AG08396 (cell line): ENCODE measurements at places on chromosomes 11 and 22.

DNA sequence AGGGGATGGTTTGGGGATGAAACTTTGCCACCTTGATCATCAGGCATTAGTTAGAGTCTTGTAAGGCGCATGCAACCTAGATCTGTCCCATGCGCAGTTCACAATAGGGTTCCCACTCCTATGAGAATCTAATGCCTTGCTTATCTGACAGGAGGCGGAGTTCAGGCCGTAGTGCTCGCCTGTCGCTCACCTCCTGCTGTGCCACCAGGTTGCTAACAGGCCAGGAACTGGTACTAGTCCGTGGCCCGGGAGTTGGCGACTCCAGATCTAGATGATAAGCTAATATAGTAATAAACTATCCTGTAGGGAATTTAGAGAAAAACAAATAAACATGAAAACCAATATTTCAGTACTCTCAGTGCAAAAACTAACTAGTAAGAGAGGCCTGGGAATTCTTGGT is 155.4 kb upstream of the ANO5 start:
- no peak for DNase-seq

- no peak for DNase-seq
These were observed 7.5 kb upstream of the SLC2A11 start for GRCh38 chr22:23850136-23850611.

- DNase-seq: peak; percentile 83
These were observed 7.5 kb upstream of the MICAL3 start for GRCh38 chr22:18031695-18032454.

DNA sequence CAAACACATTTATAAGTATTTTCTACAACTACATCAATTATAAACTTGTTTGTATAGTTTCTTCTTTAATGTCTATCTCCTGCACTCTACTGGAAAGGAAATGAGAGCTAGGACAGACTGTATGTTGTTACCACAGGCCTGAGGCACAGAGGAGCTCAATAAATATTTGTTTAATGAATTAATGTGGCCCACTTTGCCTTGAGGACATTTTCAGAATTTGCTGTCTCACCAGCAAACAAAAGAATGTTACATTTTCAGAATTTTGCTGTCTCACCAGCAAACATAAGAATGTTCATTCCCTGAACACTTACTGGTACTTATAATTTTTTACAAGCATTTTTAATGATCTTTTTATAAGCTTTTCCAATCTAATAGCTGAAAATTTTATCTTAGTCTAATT is 41.9 kb upstream of the WNT7B start:
- no peak for DNase-seq

GRCh38 chr11:88631497-88631896 is 294.0 kb upstream of the CTSC start:
- no peak for DNase-seq

- DNase-seq: peak; percentile 95
These were observed 1.2 kb downstream of the ARHGEF17 start for GRCh38 chr11:73308961-73309919.

DNA sequence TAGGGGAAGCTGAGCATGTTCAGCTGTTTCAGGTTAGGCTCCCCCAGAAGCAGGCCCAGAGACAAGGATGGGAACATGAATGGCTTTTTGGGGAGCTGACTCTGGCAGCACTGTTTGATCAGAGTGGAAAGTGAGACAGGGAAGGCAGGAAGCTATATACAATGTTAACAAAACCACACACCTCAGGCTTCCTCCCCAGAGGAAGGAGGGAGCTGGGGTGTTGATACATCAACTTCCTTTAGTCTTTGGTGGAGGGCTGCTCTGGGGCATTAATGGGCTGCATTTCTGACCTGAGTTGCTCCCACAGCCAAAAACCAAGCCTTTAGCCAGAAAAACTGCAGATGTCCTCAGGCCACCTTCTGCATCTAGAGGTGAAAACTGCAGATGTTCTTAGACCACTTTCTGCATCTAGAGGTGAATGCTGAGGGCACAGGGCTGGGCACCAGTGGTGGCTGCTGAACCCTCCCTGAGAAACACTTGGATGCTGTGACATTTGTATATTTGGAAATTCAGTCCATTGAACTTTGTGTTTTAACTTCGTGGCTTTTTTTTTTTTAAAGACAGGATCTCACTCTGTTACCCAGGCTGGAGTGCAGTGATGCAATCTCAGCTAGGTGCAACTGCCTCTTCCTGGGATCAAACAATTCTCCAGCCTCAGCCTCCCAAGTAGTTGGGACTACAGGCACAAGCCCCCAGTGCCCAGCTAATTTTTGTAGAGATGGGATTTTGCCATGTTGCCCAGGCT is 49.9 kb downstream of the KIAA1671 start:
- no peak for DNase-seq

GRCh38 chr22:20107471-20107901 is 8.4 kb upstream of the RANBP1 start:
- no peak for DNase-seq

- peak; percentile 67 for DNase-seq
These were observed 2.9 kb upstream of the SGSM1 start for GRCh38 chr22:24803064-24803542.

- DNase-seq: no peak
These were observed 22.9 kb downstream of the POLD3 start for GRCh38 chr11:74615311-74615710.

DNA sequence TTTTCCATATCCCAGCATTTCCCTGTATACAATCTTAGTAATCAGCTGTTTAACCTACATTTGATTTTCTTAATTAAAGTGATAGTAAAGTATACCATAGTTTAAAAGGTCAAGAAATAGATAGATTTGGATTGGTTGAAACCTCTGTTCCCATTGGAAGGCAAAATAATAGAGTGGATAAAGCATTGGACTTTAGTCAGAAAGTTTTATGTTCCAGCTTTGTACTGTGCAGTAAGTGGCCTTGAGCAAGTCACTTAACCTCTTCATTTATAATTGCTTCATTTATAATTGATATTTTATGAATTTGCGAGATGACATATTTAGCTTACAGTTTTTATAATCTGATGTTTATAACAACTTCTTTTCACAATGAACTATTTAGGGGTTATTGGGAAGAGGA is 3.6 kb downstream of the ZFP91 start:
- DNase-seq: no peak

GRCh38 chr11:88402192-88402715 is 64.7 kb upstream of the CTSC start:
- DNase-seq: peak; percentile 21

- DNase-seq: no peak
These were observed 4.2 kb upstream of the SYT8 start for GRCh38 chr11:1830322-1831223.

DNA sequence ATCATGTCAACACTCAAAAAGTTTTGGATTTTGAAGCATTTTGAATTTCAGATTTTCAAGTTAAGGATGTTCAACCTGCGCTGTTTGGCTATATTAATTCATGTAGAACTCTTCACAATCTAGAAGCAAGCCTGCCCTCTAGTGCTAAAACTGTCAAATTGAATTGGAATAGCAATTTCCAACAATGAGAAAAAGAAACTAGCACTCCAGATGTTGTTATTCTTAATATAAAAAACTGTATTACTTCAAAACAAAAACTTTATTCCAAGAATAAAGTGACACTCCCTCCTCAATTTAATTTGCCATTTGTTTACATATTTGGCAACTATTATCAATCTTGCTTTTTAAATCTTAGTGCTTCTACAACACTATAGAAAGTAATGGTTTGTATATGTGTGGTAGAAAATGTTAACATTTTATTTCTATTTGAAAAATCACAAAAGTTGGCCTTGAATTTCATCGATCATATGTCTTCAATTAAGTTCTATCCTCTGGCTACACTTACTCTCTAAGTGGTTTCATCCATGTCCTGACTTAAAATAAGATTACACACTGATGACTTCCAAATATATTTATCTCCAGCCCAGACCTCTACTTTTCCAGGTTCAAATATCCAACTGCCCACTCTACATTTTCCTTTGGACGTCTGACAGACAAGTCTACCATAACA is 36.6 kb downstream of the DCUN1D5 start:
- DNase-seq: peak; percentile 8

GRCh38 chr11:78429209-78429608 is 11.6 kb upstream of the GAB2 start:
- no peak for DNase-seq

GRCh38 chr11:128905345-128906184 is 14.4 kb downstream of the KCNJ5 start:
- DNase-seq: peak; percentile 66

- DNase-seq: no peak
These were observed 25.3 kb upstream of the PARVB start for GRCh38 chr22:43998679-43999264.

GRCh38 chr11:120912504-120912903 is 111.4 kb upstream of the TBCEL start:
- DNase-seq: peak; percentile 38

DNA sequence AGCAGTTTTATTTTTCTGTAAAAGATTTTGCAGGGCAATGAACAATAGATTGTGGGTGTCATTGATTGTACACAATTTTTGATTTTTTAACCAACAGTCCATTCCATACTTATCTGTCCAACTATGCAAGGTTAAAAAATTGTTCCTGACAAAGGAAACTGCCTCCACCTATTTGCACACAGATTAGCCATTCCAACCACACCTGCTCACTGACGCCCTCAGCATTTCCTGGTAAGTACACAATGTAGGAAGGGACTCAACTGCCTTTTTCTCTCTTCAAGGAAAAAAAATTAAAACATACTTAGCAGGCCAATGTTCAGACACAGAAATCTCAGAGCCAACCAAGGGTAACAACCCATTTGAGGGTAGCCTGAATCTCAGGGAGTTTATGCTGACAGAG is 4.3 kb upstream of the FUT4 start:
- no peak for DNase-seq

DNA sequence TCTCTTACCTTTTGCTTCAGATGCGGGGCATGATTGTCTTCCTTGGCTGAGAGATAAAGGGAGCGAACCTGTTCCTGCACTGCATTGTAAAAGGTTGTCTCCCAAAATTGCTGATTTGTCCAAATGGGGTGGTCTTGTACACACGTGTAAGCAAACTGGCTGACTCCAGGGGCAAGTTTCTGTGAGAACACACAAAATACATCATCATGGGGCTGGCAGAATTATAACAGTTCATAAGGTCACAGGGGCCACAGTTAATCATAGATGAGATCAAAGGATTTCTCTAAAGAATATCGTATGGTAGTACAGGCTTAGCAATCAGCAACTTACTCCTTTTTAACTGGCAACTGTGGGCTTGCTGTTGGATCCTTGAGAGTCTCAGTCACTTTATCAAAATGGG is 194.3 kb downstream of the SWAP70 start:
- no peak for DNase-seq

DNA sequence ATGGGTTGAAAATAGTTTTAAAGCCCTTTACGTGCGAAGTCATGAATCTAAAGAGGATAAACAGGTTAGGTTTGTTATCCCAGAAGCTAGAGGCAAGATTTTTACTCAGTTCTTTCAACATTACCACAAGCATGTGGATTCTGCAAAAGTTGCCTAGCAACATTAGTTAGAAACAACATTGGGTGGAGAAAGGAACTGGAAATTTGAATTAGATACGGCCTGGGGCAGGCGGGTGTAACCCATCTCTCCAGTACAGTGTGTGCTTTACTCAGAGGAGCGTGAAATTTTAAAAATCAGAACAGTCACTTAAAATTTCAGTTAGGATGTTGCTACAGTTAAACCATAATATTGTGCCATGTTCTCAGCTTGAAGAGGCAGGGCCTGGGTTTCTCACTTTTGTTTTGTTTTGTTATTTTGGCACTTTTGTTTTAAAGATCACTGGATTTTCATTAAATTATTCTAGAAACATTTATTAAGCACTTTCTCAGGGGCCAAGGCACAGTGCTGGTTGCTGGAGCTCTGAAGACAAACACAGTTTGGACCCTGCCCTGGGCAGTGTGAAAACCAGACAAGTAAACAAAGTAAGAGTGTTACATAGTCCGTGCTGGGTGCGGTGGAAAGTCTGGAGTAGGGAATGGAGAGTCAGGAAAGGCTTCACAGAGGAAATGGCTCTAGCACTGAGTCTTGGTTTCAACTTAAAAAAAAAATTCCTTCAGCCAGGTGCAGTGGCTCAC is 4.4 kb upstream of the WEE1 start:
- peak; percentile 54 for DNase-seq

DNA sequence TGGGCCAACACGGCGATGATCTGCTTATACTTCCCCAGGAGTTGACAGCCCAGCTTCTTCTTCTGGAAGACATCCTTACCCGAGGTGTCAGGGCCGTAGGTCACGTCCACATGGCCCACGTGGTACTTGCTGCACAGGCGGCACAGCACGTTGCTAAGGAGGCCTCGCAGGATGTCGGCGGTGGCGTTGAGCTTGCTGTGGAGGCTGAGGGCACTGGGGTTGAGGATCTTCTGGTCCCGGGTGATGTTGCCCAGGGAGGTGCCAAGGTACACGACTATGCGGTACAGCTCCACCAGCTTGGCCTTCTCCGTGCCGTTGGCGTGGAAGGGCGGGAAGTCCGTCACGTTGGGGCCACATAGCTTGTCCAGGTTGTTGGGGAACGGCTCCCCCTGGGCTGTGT is 2.9 kb downstream of the LIF start:
- DNase-seq: no peak
